ENCODE measurements at places on chromosomes 12 and 14.

GRCh38 chr12:125314051-125314755 is 249.0 kb downstream of the AACS start:
- DNase-seq: no peak

GRCh38 chr12:59079002-59079401 is 158.7 kb upstream of the LRIG3 start:
- DNase-seq: no peak

GRCh38 chr14:79487632-79488031 is 723.7 kb downstream of the DIO2 start:
- DNase-seq: no peak

GRCh38 chr12:74381958-74382357 is 155.7 kb upstream of the ATXN7L3B start:
- DNase-seq: no peak

DNA sequence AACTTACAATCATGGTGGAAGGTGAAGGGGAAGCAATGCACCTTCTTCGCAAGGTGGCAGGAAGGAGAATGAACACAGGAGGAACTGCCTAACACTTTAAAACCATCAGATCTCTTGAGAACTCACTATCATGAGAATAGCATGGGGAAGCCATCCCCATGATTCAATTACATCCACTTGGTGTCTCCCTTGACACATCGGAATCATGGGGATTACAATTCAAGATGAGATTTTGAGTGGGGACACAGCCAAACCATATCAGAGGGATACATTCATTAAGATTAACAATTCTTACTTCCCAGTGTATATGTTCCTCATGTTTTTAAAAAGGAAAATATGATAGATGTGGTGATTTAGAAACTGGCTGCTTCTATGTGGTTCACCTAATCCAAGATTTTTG is 117.9 kb downstream of the PDE3A start:
- DNase-seq: no peak

DNA sequence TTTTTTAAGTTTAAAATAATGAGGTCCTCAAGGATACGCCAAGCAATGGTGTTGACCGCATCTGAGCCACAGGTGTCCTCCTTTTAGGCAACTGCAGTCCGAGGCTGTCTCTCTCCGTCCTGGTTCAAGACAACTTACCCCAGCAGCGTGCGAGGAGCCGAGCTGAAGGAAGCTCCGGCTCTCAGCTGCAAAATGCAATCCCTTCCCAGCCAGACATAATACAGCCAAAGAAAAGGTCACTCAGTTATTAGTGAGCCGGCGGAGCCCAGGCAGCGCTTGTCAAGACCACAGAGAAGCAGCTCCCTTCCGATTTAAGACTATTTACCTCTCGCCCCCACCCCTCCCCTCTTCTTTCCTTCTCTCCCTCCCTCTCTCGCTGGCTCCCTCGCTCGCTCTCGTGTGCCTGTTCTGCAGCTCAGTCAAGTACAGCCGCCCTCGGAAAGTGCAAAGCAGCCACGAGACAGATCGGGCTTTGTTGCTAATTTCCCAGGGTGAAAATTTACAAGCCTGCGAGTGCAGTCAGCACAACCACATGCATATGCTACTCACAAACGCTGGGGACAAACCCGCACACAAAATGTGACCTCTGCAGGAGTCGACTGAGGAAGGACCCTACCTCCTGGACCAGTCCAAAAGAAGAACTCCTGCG is 363 bp upstream of the LMO3 start:
- no peak for DNase-seq

Measured in GM12878 (cell line).